ENCODE measurements at places on chromosomes 2 and 18. TPM values are rescaled to one million over a fixed set of nuclear protein-coding genes. Genes with fewer than 3 reads are reported as not detected.

Gene REG3A
- total RNA-seq = not detected

Gene ROCK1
- total RNA-seq = 51.2 TPM

Gene RESP18
- not detected for total RNA-seq

Gene STPG4
- total RNA-seq = 0.12 TPM

Gene SF3B1
- 225 TPM for total RNA-seq

Gene IL36A
- not detected for total RNA-seq

Gene HOXD13
- total RNA-seq = 7.5 TPM

Gene ZNF521
- 36.4 TPM for total RNA-seq

Gene C1GALT1C1L
- 0.50 TPM for total RNA-seq

Gene ATP5F1A
- total RNA-seq = 1,148 TPM

Gene LBX2
- 2.0 TPM for total RNA-seq

Gene NYAP2
- total RNA-seq = not detected

Gene RTP5
- total RNA-seq = not detected

Gene CDH7
- not detected for total RNA-seq

Gene ADAM17
- 43.8 TPM for total RNA-seq

Gene RAX
- total RNA-seq = not detected

Gene APCDD1
- total RNA-seq = not detected

Gene GLI2
- total RNA-seq = 5.1 TPM

Gene VAMP5
- total RNA-seq = 27.1 TPM

Gene CFC1
- total RNA-seq = not detected

Gene CDH20
- total RNA-seq = under 0.01 TPM

Gene MEP1B
- total RNA-seq = not detected

Gene G6PC2
- total RNA-seq = not detected

Gene SERPINB13
- total RNA-seq = not detected
